NCI-H1417 treated with DMSO at 0.1 percent for 48 hours (cell line): ENCODE measurements at places on chromosomes 7 and 10.

DNA sequence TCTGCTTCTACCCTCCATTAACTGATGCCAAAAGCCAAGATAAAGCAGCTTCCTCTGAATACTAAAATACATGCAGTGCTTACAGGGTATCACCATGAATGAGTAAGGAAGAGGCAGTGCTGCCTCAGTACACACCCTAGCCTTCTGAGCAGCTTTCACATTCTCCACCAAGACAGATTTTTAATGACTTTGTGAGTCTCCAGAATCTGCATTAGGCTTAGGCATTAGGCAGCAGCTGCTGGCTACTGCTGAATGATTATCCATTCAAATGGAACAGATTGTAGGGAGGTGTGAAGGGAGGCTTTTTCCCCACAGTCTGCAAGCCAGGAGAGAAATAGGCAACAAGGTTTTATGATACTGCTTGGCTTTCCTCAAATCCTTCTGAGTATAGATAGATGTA, 1226.7 kb upstream of the LRRN3 start:
- no peak for DNase-seq

DNA sequence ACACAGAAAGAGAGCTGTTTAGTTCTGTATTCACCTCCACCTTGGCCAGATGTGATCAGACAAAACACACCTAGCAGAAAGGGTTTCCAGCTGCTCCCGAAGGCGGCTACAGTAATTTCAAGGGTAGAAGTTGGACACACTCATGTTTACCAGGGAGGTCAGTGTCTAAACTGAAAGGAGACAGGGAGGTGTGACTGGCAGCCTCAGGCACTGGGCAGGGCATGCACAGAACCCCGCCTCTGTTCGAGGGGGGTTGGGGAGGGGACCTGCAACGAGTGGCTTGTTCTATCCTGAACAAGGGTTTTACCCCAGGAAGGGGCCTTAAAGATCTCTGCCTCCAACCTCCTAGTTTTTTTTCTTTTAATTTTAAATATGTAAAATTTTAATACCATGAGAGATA, 49.6 kb downstream of the BPGM start:
- no peak for DNase-seq

DNA sequence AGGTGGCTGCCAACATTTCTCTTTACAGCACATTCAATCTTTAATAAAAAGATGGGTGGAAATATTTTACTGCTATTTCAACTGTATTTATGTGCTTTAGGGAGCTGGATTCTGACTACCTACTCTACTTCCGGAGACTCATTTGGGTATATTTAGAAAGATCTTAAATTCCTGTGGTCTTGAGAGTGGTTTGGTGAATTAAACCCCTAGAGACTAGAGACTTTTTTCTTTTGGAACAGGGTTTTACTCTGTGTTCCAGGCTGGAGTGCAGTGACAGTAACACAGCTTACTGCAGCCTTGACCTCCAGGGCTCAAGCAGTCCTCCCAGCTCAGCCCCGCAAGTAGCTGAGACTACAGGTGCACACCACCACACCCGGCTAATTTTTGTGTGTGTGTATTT, 79.0 kb upstream of the HABP2 start:
- no peak for DNase-seq

- no peak for DNase-seq
Observed at GRCh38 chr7:7125963-7126362, 56.4 kb upstream of the C1GALT1 start.

- no peak for DNase-seq
Observed at GRCh38 chr7:41492603-41493002, 210.3 kb downstream of the INHBA start.

DNA sequence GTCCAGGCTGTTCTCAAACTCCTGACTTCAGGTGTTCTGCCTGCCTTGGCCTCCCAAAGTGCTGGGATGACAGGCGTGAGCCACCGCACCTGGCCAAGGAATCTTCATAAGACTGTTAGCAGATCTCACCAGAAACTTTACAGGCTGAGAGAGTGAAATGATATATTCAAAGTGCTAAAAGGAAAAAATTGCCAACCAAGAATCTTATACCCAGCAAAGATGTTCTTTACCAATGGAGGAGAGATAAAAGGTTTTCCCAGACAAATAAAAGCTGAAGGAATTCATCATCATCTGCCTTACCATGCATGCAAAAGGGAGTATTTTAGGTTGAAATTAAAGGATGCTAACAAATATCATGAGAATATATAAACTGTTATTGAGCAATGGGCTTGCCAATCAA, 23.6 kb downstream of the GIMAP7 start:
- no peak for DNase-seq

DNA sequence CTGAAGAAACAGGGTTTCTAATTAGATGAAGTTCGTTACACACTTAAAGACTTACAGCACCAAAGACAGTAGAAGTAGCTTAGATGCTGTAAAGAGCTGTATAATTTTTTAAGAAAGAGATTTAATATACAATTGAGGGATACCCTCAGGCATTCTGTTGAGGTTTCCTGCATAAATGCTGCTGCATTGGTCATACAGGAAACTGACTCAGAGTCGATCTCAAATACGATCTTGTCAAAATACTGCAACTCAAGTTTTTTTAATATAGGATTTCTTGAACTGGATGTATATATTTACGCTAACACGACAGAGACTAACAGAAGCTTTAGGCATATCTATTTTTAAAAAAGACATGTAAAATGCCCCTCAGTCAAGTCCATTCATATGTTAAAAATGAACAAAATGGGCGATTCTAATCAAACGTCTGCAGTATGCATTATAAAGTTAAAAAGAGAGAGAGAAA, 2.4 kb upstream of the ARID5B start:
- no peak for DNase-seq

DNA sequence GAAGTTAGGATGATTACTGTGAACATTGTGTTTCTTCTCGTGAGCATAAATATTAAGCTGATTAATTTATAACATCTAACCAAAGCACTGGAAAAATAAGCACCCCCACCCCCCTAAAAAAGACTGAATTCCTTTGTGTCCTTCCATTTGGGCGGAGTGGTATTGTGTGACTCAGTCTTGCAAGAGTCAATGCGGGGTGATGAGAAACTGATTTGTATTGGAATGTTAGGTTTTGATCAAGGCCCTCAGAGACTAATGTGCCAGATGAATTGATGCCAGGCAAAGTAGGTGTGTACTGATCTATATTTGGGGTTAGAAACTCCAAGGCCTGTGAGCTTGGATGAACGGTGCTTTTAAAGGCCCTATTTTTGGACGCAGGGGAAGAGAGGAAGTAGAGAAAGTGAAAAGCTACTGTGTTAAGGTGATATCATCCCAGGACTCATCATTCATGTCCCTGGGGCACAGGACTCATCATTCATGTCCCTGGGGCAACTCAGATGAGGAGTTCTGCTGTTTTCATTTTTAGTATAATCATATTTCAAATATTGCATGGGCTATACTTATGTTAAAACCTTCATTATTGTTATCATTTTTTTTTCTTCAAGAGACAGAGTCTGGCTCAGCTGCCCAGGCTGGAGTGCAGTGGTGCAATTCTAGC, 61.3 kb upstream of the PTN start:
- no peak for DNase-seq

DNA sequence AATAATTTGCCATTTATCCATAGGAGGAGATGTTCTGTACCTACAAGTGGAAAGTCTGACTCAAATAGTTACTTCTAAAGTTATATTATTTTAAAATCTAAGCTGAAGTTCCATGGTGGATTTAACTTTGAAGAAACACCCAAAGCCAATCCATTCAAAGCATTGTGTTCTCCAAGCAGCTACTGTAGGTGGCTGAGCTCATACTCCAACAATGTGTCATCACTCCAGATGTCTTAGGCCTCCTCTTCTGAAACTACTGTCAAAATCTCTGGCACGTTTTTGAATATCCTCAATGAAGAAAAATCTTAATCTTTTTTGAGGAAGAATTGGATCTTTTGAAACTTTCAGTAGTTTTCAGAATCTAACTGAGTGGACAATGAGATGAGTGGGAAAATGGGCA, 169.1 kb downstream of the PTEN start:
- no peak for DNase-seq

DNA sequence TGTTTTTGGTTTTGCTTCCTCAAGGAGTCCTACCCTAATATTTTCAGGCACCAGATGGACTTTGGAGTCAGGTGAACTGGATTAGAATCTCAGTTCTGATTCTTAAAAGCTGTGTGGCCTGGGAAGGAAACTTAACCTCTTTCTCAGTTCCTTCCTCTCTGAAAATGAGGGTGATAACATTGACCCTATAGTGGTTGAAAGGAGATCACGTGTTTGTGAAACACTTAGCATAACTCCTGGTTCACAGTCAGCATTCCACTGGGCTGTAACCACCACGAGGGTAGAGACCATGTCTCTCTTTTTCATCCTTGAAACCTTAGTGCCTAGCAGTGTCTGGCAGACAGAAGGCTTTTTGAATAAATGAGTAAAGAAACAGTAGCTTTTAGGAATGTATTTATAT, 16.7 kb downstream of the LSMEM1 start:
- DNase-seq: no peak

- no peak for DNase-seq
Observed at GRCh38 chr7:151748733-151749132, 128.2 kb downstream of the PRKAG2 start.

DNA sequence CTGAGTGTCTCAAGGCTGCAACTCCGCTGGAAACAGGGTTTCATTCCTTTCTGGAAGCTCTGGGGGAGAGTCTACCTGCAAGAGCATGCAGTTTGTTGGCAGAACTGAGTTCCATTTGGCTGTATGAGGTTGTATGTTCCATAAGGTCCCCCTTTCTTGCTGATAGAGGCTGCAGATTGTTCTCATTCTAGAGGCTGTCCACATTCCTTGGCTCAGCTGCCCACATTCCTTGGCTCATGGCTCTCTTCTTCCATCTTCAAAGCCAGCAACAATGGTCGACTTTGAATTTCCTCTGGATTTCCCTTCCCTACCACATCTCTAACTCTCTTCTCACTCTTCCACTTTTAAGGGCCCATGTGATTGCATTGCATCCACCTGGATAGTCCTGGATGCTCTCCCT, 147.3 kb upstream of the CDCA7L start:
- no peak for DNase-seq

DNA sequence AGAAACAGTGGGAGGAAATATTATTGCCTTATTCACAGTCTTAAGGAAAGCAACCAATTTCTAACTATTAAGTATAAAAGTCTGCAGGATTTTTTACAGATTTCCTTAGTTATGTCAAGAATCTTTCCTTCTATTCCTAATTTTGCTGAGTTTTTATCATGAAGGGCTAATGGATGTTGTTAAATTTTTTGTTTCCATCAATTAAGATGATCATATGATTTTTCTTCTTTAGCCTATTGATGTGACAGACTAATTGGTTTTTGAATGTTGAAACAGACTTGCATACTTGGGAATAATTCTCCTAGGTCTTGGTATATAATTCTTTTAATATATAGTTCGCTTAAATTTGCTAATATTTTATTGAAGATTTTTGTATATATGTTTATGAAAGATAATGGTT, 569.1 kb upstream of the KCND2 start:
- no peak for DNase-seq

DNA sequence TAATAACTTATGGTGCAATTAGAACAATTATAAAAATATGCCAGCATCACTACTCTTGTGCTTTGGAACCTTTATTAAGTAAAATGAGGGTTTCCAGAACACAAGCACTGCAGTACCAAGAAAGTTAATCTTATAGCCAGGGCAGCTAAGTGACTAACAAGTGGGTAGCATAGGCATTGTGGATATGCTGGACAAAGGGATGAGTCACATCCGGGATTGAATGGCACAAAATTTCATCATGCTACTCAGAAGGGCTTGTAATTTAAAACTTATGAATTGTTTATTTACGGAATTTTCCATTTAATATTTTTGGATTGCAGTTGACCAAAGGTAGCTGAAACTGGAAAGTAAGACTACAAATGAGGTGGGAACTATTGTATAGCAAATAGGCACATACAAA, 250.6 kb downstream of the C7orf25 start:
- no peak for DNase-seq
